ENCODE measurements at places on chromosomes 5 and 9.
A peak's percentile ranks its signal among the peaks of the same experiment; 100 is the strongest.

DNA sequence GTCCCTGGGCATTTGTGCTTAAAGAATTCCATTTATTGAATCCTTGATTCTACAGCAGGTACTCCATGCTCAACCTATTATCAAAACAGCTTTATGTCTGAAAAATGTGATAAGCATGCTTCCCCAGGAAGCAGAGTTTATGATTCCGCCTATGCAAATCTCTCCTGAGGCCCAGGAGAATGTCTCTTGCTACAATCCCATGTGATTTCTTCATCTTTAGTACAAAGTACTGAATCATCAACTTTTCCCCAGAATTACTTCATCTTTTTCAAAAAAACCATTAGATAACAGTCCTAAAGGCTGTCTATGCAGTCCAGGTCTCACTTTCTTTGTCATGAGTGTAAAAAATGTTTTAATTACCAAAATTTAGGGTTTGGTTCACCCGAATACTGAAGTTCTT, 130.2 kb upstream of the ADAMTSL1 start:
- no peak for DNase-seq

- no peak for DNase-seq
Observed at GRCh38 chr5:176184608-176185132, 53.6 kb upstream of the SIMC1 start.

- DNase-seq = no peak
Observed at GRCh38 chr9:94222870-94223269, 36.2 kb upstream of the ZNF169 start.

- DNase-seq = no peak
Observed at GRCh38 chr5:154044581-154044980, 5.8 kb downstream of the MFAP3 start.

DNA sequence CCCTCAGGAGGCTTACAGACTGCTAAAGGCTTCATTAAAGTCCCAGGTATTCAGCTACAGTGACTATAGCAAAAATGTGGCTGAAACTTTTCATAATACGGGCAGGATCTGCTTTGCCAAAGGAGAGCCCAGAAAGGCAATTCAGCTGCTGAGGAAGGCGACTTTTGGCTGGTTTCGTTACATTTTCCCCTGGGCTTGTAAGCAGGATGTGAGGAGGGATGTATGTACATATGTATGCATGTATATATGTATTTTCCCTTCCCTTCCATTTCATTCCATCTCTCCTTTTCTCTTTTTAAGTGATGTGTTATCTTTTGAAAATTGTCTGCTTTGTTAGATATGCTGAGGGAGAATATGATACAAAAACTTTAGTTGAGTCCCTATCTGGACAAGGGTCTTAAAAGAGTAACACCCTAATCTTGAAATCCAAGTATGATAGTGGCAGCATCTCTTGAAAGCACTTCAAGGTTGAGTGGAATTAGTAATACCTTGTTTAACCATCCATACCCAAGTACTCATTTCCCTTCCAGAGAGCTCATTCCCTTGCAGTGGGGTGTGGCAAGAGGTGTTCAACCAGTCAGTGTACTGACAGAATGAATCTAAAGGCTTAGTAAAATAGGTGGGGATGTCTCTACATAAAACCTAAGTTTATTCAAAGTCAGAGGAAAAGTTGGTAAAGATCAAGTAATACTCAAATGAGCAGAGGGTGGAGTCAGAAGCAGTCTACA, 28.7 kb downstream of the RAD1 start:
- no peak for DNase-seq

- DNase-seq = no peak
Observed at GRCh38 chr5:143390941-143391340, 12.5 kb downstream of the NR3C1 start.

GRCh38 chr5:120550358-120550757, 86.3 kb downstream of the PRR16 start:
- no peak for DNase-seq

- DNase-seq = no peak
Observed at GRCh38 chr5:164422400-164422799, 917.0 kb downstream of the MAT2B start.

DNA sequence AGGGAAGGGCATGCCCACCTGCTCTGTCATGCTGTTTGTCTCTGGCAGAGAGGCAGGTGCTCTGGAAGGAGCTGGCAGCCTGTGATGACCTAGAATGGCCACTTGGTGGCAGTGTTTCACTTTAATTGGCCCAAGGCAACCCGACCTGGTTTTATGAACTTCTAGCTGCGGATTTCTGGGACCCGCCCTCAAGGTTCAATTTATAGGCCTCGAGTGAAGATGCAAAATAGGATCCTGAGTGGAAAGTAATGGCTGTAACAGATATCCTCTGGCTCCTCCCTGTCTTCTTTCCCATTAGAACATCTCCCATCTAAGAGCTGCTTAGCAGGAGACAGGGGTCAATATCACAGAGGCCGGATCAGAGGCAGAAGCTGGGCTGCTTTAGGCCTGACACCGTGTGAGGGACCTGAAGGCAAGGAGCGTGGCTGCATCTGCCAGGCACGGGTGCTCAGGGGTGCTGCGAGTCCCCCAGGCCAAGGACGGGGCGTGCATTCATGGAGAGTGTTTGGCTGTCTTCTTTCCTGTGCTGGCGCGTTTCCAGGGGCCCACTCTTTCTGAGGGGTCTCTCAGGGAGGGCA, 56.7 kb upstream of the SLC28A3 start:
- peak; percentile 3 for DNase-seq

- no peak for DNase-seq
Observed at GRCh38 chr5:53030893-53031292, 41.7 kb downstream of the ITGA2 start.

DNA sequence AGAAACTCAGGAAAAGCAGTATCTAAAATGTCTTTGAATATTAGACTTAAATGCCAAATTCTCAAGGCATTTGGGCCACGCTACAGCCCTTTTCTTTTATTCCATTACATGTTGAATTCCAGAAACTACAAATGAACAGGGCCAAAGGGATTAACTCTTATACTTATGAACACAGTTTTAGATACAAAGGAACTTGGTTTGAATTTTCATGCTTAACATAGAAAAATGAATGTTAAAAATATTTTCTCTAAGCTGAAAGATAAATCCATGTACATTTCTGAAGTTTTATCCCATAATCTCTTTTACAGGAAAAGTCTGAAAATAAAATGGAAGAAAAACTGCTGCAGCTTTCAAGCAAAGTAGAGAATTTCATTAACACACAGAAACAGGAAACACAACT, 56.8 kb downstream of the FAM81B start:
- no peak for DNase-seq

- DNase-seq = no peak
Observed at GRCh38 chr9:109817846-109818472, 38.0 kb downstream of the PALM2AKAP2 start.

DNA sequence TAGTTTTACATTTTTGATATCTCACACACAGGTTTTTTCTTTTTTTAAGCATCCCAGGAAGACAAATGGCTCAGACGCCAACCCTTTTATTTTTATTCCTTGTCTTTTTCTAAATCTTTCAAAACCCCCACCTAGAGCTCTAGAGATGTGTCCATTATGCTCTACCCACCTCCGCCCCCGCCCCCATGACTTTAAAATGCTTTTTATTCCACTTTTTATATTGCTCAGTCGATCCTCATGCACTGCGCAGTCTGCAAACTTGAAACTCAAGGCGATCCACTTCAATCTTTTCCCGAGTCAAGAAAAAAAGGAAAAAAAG, 411 bp upstream of the MAT2B start:
- DNase-seq = no peak

- DNase-seq = no peak
Observed at GRCh38 chr5:66860199-66860975, 264.2 kb downstream of the MAST4 start.

DNA sequence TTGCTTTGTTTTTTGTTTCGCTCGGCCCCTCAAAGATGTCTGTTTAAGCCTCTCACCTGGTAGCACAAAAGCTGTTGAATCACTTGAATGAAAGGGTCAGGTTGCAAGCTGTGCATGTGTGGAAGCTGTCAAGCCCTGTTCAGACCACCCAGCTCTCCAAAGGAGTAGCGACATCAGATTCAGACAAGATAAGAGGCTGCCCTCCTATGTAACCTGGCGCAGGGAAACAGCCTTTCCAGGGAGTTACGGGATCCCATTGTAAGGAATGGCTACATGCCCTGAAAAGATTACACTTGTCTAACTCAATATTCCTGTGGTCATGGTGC, 2.9 kb downstream of the FREM1 start:
- DNase-seq = no peak

DNA sequence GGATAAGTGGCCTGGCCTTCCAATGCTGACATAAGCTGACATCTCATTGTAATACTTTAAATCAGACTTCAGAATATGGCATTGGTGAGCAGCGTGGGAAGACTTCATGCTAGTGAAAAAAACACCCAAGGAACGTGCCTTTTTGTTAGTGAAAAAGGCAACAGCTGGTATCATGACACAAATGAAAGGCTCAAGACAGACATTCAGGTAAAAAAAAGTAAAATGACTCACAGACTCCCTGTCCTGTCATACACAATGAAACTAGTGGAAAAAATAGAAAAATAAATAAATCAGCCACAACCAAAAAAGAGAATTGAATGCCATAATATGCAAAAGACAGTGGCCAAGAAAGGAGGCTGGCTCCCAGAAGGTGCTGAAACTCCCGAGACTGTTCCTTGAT, 24.4 kb upstream of the PPP1R2B start:
- DNase-seq = no peak

DNA sequence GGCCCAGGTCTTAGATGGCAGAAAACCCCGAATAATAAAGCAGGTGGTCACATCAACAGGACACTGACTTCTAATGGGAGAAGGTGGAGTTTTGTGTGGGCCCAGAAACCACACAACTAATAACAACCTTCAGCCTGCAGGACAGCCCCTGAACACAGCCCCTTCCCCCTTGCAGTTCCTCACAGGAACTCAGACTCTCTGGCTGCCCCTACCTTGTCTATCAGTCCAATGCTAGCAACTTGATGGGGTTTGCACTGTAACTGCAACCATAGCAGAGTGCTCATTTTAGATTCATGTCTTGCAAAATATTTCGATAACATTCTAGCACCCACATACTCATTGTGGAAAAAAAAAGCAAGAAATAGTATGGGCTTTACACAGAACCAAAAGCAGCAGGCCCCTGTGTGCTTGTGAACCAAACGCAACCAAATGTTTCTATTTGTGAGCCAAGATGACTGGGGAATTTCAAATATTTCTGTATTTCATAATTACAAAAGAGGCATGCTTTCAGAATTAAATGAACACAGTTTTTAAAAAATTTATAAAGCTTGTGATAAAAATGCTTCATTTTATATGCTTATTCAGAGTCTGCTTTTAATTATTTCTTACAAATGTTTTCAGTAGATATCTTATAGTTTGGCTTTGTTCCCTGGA, 62.7 kb upstream of the PDE4D start:
- DNase-seq = no peak

DNA sequence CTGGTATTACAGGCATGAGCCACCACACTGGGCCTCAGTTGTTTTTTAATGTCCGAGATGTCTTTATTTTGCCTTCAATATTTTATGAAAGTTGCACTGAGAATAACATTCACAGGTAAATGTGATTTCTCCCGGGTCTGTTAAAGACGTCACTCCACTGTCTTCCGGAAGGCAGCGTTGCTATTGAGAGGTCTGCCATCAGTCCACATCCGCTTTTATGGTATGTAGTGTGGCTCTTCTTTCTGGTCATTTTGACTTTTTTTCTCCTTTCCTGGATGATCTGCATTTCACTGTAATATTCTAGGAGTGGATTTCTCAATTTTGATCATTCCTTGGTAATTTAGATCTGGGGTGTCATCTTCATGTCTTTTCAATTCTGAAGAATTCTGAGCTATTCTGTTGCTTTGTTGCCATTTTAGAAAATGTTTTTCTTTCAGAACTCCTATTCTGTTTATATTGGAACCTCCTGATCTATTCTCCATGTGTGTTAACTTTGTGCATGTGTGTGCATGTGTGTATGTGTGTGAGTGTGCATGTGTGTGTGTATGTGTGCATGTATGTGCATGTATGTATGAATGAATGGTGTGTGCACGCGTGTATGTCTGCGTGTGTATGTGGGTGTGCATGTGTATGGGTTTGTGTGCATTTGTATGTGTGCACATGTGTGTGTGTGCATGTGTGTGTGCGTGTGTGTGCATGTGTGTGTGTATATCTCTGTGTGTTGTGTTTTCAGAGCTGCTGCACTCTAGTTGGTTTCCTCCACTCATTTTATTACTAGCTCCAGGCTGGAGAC, 1.9 kb upstream of the LCN1 start:
- DNase-seq = no peak

Data from GOT3 (cell line).